Stimulated activated CD4-positive, alpha-beta T cell treated with anti-CD3 and anti-CD28 coated beads, TNF-alpha, amount 100 ng/mL, for 1 hour (primary cell): ENCODE measurements at places on chromosomes 2 and 18.

DNA sequence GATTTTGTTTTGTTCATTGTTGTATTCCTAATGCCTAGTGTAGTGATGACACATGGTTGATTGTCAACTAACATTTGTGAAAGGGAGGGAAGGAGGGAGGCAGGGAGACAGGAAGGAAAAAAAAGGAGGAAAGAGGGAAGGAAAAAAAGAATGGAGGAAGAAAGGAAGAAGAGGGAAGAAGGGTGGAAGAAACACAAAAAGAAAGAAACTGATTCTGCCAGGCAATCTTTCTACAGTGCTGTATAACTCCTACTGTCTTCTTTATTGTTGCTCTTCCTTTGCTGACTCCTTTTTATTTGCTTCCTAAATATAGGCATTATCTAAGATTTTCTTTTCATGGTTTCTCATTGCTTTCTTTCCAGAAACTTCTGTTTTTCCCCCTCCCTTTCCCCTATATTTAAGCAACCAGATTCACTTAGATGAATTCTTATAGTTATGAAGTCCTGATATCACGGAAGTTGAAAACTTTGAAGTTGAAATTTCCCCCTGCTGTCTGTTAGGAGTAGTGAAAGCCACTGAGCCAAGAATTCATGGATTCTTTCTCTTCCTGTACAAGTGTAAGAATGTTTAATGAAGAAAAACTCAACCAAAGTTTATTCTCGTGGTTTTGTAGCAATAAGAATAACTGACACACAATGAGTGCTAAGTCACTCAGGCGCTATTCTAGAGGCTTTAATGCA is 305.1 kb upstream of the FSHR start:
- no peak for DNase-seq

GRCh38 chr2:20563833-20564232 is 87.1 kb downstream of the HS1BP3 start:
- no peak for DNase-seq

- no peak for DNase-seq
These were observed 35.2 kb downstream of the RDH14 start for GRCh38 chr2:18525236-18525635.

- DNase-seq = no peak
These were observed 83.0 kb downstream of the UBR3 start for GRCh38 chr2:169910109-169910799.

DNA sequence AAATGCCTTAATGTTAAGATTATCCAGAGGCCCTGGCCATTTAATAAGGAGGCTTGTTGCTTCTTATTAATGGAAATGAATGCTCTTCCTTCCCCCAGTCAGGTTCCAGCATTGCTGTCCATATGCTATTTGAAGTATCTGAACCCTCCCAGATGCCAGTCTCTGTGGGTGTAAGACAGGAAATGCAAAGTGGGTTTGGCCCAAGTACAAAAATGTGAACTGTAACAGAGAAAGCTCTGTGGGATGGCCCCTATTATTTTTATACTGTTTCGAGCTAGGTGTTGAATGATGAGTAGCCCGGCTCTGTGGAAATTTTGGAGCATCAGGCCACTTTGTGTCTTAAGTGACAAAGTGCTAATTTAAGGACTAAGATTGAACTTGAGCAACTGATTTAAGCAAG is 141.0 kb downstream of the UXS1 start:
- no peak for DNase-seq

- no peak for DNase-seq
These were observed 4.8 kb upstream of the ZAP70 start for GRCh38 chr2:97708608-97709007.

GRCh38 chr2:223273995-223274394 is 222.0 kb downstream of the KCNE4 start:
- no peak for DNase-seq

DNA sequence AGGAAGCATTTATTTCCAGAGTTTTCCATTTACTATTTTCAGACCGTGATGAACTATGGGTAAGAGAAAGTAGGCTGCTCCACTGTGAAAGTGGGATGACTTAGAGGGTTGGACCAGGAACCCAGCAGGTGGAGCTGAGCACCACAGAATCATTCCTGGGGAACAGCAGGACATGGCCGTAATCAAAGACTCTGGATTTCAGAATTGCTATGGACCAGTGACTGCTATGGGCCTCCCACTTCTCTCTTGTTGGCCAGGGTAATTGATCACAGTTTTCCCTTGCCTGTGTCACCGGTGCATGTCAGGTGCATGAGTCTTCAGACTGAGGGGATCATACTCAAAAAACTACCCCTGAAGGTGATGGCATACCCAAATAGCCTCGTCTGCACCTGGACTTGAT is 90.6 kb upstream of the GPC1 start:
- no peak for DNase-seq

- no peak for DNase-seq
These were observed 6.3 kb downstream of the EPC2 start for GRCh38 chr2:148650881-148651280.

DNA sequence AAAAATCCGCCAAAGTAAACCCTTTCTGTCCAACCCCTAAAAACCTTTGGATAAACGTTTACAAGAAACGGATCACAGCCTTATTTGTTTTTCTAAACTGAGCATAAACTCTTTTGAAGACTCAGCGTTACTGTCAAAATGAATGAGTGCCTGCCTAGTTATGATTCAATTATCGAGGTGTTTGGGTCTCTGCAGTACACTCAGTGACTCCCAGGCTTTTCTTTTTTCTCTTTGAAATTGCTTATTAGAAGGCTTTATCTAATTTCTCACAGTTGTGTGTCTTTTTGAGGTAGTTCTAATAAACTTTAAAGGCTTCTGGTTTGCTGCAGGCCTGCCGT is 663 bp downstream of the RHBDD1 start:
- no peak for DNase-seq

DNA sequence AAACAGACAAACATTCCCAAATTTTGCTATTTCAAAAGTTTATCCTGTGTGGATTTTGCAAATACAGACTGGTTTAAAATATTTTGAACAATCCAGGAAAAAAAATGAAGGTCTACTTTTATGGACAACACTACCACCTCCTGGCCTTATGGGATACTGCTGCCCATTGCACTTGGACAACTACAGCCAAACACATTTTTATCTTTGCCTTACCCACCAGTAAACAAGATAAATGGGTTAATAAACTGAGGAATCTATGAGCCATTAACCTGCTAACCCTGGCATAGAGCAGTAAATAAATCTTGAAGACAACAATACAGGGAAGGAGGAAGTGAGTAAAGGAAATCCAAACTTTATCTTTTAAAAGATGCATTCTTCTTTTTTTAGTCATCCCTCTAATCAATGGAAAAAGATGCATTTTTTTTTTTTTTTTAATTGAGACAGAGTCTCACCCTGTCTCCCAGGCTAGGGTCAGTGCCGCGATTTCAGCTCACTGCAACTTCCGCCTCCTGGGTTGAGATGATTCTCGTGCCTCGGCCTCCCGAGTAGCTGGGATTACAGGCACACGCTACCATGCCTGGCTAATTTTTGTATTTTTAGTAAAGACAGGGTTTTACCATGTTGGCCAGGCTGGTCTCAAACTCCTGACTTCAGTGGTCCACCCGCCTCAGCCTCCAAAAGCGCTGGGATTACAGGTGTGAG is 2.1 kb upstream of the SPIRE1 start:
- no peak for DNase-seq

GRCh38 chr18:28767727-28768211 is 590.8 kb upstream of the CDH2 start:
- no peak for DNase-seq

- DNase-seq = no peak
These were observed 90.7 kb upstream of the EPHA4 start for GRCh38 chr2:221662689-221663391.

DNA sequence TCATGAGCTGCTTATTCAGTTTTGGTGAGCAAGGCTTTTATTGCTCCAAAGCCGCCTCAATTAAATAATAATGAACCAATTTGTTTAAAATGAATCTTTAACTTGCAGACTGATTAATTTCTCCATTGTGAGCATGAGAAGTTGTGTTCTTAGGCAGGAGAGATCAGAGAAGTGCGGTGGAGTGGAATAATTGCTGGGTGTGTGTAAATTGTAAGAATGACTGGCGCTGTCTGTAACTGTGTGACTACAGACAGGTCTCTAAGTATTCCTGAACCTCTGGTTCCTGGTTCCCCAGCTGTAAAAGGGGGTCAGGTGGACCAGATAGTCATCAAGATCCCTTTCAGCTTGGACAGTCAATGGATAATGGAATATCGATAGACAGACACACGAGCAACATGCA is 98.0 kb upstream of the EFEMP1 start:
- no peak for DNase-seq

DNA sequence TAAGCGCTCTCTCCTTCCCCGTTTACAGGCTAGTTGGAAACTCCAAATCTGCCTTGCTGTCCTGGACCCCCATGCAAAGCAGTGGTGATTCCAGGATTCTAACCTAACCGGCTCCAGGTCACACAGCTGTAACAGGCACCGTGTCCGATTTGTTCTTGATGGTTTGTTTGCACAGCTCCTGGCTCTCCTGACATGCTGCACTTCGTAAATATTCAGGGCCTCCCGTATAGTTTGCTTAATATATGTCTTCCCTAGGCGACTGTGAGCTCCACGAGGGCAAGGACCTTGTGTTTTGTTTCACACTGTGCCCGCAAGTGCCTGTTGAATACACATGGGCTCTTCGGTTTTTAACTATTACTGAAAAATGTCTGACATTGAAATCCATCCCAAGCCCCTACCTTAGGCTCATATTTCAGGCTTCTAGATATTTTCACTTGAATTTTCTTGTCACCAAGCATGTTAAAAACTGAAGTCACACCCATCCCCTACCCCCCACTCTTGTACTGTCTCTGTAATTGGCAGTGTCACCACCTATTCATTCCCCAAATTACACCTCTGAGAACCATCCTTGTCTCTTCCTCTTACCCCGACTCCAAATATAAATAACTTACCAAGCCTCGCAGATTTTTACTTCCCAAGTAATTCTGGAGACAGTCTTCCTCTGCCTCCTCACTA is 1.0 kb upstream of the PUM2 start:
- no peak for DNase-seq

DNA sequence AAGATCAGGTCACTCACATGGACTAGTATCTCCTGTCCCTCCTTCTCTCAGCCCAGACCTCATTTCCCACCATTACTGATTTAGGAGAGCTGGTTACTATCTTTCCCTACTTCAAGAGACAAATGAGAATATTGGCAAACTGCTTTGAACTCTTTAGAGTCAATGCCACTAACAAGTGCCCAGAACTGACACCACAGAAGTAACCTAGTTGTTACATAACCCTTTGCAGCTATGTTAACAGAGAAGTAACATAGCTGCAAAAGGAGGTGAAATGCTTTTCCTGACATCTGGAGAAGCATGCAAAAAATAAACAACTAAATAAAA is 30.0 kb downstream of the TGFA start:
- DNase-seq = no peak

DNA sequence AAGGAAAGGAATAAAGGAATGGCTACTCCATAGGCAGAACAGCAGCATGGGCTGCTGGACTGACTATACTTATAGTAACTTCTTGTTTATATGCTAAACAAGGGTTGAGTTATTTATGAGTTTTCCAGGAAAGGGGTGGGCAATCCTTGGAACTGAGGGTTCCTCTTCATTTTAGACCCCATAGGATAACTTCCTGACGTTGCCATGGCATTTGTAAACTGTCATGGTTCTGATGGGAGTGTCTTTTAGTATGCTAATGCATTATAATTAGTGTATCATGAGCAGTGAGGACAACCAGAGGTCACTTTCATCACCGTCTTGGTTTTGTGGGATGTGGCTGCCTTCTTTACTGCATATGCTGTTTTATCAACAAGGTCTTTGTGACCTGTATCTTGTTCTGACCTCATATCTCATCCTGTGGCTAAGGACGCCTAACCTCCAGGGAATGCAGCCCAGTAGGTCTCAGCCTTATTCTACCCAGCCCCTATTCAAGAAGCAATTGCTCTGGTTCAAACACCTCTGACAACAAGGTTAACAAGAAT is 98.6 kb upstream of the CABLES1 start:
- DNase-seq = no peak

GRCh38 chr2:73187549-73187948 is 14.8 kb upstream of the NOTO start:
- no peak for DNase-seq

GRCh38 chr2:74384051-74384450 is 3.9 kb upstream of the DCTN1 start:
- DNase-seq = no peak
